ENCODE measurements at places on chromosomes 7 and 10. TPM values are rescaled to one million over a fixed set of nuclear protein-coding genes. Genes with fewer than 3 reads are reported as not detected.
A peak's percentile ranks its signal among the peaks of the same experiment; 100 is the strongest.

Gene TAS2R39
- total RNA-seq, result not detected

Gene CYP2C8
- total RNA-seq, result not detected

Gene AOC1
- total RNA-seq, result 1.8 TPM

Gene TMEM213
- total RNA-seq, result 9.8 TPM

Gene CLCN1
- total RNA-seq, result 0.34 TPM

Gene GFRA1
- total RNA-seq, result not detected

Gene C10orf95
- total RNA-seq, result 0.57 TPM

Gene GALNT11
- total RNA-seq, result 19.7 TPM

Gene CPXM2
- total RNA-seq, result not detected

DNA sequence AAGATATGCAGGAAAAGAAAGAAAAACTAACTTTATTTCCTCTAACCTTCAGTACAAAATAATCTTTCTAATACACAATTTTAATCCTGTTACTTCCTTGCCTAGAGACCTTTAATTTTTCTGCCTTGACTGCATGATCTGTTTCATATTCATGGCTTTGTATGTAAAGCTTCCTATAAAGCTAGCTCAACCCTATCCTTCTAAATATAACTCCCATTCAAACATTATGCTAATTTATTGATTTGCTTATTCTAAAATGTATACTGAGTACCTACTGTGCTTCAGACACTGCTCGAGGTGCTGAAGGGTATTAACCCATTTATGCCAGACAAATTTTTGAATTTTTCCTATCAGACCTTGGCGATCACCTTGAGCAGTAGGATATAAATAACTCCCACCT is 47.6 kb downstream of the SEMA3C start:
- no peak overlapping the region for H3K4me3 ChIP-seq
- DNase-seq, result no peak
- no peaks in the 10 kb centered on the region for H3K27me3 ChIP-seq
- H3K36me3 ChIP-seq, result no peaks in the 10 kb centered on the region
- H3K4me1 ChIP-seq, result peaks cover 21% of the 10 kb centered on the region
- peak overlapping the region; percentile 32 for H3K27ac ChIP-seq

DNA sequence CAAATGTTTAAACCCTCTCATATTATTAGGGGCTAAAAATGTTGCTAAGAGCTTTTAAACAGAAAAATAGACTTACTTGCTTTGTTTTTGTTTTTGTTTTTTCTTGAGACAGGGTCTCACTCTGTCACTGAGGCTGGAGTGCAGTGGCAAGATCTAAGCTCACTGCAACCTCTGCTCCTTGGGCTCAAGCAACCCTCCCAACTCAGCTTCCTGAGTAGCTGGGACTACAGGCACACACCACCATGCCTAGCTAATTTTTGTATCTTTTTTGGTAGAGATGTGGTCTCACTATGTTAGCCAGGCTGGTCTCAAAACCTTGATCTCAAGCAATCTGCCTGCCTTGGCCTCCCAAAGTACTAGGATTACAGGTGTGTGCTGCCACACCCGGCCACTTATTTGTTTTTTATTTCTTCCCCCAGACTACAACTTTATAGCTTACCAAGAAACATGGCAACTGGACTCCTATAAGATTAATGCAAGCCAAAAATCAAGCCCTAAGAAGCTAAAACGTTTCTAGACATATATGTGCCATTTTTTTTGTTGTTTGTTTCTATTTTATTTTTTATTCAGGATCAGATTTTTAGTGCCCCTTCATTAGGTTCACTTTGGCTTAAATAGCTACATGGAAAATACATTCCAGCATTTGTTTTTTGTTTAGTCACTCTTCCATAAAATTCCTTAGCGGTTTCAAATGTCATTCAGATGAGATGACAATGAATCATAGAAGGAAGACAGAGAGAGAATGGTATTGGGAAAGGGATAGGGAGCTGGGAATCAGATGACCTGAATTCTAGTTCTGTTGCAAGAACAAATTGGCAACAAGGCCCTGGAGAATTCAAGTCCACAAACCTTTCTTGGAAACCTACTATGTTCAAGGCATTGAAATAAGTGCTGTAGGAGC is 163.4 kb upstream of the MKLN1 start:
- H3K4me3 ChIP-seq, result no peak overlapping the region
- DNase-seq, result no peak
- no peak overlapping the region for H3K27ac ChIP-seq
- peaks cover 10% of the 10 kb centered on the region for H3K4me1 ChIP-seq

GRCh38 chr10:31645786-31646185 is 282.8 kb downstream of the ARHGAP12 start:
- no peak overlapping the region for H3K4me3 ChIP-seq
- no peak for DNase-seq
- H3K27ac ChIP-seq, result no peak overlapping the region
- no peaks in the 10 kb centered on the region for H3K36me3 ChIP-seq
- H3K4me1 ChIP-seq, result peaks cover 8% of the 10 kb centered on the region

- no peak for DNase-seq
- no peak overlapping the region for H3K27ac ChIP-seq
- H3K27me3 ChIP-seq, result no peaks in the 10 kb centered on the region
- H3K4me1 ChIP-seq, result no peaks in the 10 kb centered on the region
- no peak overlapping the region for H3K4me3 ChIP-seq
- H3K36me3 ChIP-seq, result no peaks in the 10 kb centered on the region
Measured at GRCh38 chr10:127320176-127320575, 123.8 kb upstream of the INSYN2A start.

- no peaks in the 10 kb centered on the region for H3K36me3 ChIP-seq
- peak; percentile 40 for DNase-seq
- H3K4me1 ChIP-seq, result no peaks in the 10 kb centered on the region
- no peak overlapping the region for H3K4me3 ChIP-seq
- H3K27me3 ChIP-seq, result no peaks in the 10 kb centered on the region
Measured at GRCh38 chr10:72375585-72375984, 20.9 kb upstream of the DNAJB12 start.

GRCh38 chr7:52168085-52168484 is 851.5 kb upstream of the COBL start:
- no peaks in the 10 kb centered on the region for H3K4me1 ChIP-seq
- H3K4me3 ChIP-seq, result no peak overlapping the region
- no peaks in the 10 kb centered on the region for H3K27me3 ChIP-seq
- no peak for DNase-seq
- H3K36me3 ChIP-seq, result no peaks in the 10 kb centered on the region

DNA sequence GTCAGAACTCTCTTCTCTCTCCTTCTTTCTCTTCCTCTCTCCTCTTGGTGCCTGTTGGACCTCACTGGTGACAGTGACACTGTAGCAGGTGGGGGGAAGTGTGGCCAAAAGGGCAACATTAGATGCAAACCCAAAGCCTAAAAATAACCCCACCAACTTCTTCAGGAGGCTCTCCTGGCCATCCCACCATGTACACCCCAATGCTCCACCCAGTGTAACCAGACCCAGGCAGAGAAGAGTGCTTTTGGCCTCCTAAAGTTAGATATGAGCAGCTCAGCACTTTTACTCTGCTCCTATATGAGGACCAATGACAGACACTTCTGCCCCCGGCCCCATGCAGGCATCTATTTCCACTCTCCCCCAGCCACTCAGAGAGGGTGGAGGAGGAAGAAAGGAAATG is 5.5 kb downstream of the MYOZ1 start:
- H3K4me1 ChIP-seq, result no peaks in the 10 kb centered on the region
- DNase-seq, result no peak
- H3K36me3 ChIP-seq, result no peaks in the 10 kb centered on the region

DNA sequence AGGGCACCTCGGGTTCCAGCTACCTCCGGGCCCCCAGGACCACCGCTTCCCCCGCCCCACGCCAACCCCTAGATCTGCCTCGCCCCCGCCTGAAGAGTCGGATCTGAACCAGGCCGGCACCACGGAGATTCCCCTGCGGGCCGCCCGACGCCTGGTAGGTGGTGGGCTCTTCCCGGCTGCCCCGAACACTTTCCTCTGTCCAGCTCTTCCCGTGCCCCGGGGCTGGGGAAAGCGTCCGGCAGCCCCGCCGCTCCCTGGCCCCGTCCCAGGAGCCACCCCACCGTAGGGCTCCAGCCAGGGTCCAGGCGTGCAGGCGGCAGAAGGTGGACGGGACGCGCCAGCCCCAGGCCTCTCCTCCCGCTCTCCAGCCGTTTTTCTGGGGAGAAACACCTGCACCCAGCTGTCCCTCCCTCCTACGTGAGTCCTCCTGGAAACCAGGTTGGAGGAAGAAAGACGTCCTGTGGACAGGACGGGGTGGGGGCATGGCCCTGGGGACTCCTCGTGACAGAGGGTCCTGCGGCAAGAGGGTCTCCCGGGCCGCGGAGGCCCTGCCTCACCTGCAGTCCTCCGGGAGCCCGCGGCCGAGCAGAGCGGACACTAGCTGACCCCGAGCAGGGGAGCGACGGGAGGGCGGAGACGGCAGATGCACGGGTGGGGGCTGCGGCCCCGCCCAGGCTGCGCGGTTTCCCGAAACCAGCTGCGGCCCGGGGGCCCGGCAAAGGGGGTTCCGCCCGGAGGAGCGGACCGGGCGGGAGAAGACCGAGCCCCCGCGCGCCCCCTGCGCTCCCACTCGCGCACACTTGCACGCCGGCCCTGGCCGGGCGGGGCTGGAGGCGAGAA is at the start of gene TMEM176B:
Gene TMEM176B, minus strand, starts transcription at position 624 of the 840 bp plus-strand sequence. CDS start 3,795 bp downstream, outside the sequence.
- H3K27me3 ChIP-seq, result peaks cover 59% of the 10 kb centered on the region
- DNase-seq, result peak; percentile 24
- H3K36me3 ChIP-seq, result no peaks in the 10 kb centered on the region
- H3K27ac ChIP-seq, result no peak within 1 kb of the TSS

- H3K36me3 ChIP-seq, result peaks cover 26% of the 10 kb centered on the region
- peaks cover 12% of the 10 kb centered on the region for H3K4me1 ChIP-seq
- DNase-seq, result no peak
- H3K4me3 ChIP-seq, result no peak overlapping the region
Measured at GRCh38 chr7:48112401-48113165, 23.5 kb downstream of the UPP1 start.

- no peak overlapping the region for H3K4me3 ChIP-seq
- H3K4me1 ChIP-seq, result no peaks in the 10 kb centered on the region
- H3K27me3 ChIP-seq, result peaks cover 39% of the 10 kb centered on the region
- peak; percentile 30 for DNase-seq
- no peaks in the 10 kb centered on the region for H3K36me3 ChIP-seq
Measured at GRCh38 chr7:130277763-130278643, 11.3 kb downstream of the CPA2 start.

DNA sequence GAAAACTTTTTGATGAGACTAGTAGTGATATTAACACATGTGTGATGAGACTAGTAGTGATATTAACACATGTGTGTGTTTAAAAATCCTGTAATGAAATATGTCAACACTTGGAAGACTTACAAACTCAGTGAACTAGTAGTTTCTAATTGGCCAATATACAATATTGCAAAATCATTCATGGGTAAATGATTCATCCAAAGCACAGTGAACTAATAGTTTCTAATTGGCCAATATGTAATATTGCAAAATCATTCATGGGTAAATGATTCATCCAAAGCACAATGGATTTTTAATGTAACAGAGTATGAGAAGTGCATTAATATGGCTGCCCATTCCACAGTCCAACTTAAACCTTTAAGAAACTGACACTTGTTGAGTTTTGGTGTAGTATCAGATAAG is 77.8 kb downstream of the ATAD1 start:
- no peak overlapping the region for H3K4me3 ChIP-seq
- no peak overlapping the region for H3K27ac ChIP-seq
- no peaks in the 10 kb centered on the region for H3K27me3 ChIP-seq
- DNase-seq, result no peak
- H3K36me3 ChIP-seq, result peaks cover 6% of the 10 kb centered on the region

GRCh38 chr10:12667052-12667451 is 317.7 kb downstream of the CAMK1D start:
- no peak overlapping the region for H3K27ac ChIP-seq
- no peaks in the 10 kb centered on the region for H3K36me3 ChIP-seq
- H3K4me3 ChIP-seq, result no peak overlapping the region
- DNase-seq, result no peak
- H3K4me1 ChIP-seq, result no peaks in the 10 kb centered on the region

DNA sequence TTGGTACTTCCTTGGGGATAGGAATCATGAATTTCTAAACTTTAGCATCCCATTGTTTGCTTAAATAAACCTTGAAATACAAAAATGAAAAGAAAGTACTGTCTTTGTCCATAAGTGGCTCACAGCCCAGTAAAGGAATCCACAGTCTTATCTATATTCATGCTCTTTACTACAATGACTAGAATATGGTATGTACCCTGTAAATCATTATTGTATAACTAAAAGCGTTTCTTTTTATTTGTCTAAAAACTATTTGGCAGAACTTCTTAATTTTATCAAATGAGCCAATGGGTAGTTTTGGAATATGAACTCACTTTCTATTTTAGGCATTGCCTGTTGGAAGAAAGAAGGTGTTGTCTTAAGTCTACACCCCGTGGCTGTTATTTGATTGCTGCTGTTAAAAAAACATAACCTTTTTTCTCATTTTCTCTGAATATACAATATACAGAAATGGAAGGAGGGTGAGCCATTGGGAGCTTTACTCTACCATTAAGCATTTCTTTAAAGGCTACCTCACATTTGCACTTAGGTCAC is 12.4 kb upstream of the STRIP2 start:
- peaks cover 7% of the 10 kb centered on the region for H3K4me1 ChIP-seq
- H3K27me3 ChIP-seq, result no peaks in the 10 kb centered on the region
- H3K36me3 ChIP-seq, result peaks cover 7% of the 10 kb centered on the region
- no peak for DNase-seq
- no peak overlapping the region for H3K4me3 ChIP-seq

- no peaks in the 10 kb centered on the region for H3K27me3 ChIP-seq
- peaks cover 10% of the 10 kb centered on the region for H3K4me1 ChIP-seq
- H3K36me3 ChIP-seq, result no peaks in the 10 kb centered on the region
- H3K4me3 ChIP-seq, result no peak overlapping the region
- DNase-seq, result peak; percentile 34
Measured at GRCh38 chr7:16071246-16071857, 350.0 kb downstream of the CRPPA start.

GRCh38 chr7:2496375-2496774 is 20.2 kb upstream of the GRIFIN start:
- peaks cover 100% of the 10 kb centered on the region for H3K27me3 ChIP-seq
- no peak for DNase-seq
- H3K36me3 ChIP-seq, result peaks cover 15% of the 10 kb centered on the region
- no peaks in the 10 kb centered on the region for H3K4me1 ChIP-seq
- no peak overlapping the region for H3K4me3 ChIP-seq

- H3K4me3 ChIP-seq, result no peak overlapping the region
- no peaks in the 10 kb centered on the region for H3K4me1 ChIP-seq
- H3K27me3 ChIP-seq, result peaks cover 72% of the 10 kb centered on the region
- no peak for DNase-seq
- H3K36me3 ChIP-seq, result no peaks in the 10 kb centered on the region
- H3K27ac ChIP-seq, result no peak overlapping the region
Measured at GRCh38 chr7:22016507-22016906, 70.8 kb upstream of the CDCA7L start.

DNA sequence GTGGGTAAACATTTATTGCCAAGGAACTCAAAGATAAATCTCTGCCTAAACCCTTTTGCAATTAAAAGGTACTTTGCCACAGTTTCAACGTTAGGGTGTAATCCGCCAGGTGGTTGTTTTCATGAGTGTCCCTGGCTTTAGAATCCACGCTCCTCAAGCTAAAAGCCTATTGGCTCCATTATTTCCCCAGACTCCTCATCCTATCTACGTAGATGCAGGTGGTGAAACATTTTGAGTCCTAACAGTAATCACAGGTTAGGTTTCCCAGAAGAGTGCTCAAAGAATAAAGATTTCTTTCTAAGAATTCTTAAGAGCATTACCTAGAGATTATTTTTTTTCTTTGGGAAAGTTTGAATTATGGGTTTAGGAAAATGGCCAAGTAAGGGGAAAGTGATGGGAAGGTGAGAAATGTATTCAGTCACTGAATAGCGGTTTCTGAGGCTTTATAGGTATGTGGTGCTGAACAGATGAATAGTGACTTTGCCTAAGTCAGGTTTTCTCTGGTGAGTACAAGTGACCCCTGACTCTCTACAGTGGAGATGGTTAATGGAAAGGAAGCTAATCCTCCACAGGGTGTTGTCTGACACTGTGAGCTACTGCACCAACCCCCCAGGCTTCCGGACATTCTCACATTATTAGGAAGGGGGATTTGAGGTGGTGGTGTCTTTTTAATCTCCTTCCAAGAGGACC is 60.2 kb downstream of the NRP1 start:
- H3K4me3 ChIP-seq, result peak overlapping the region; percentile 39
- no peaks in the 10 kb centered on the region for H3K27me3 ChIP-seq
- no peak for DNase-seq
- H3K36me3 ChIP-seq, result no peaks in the 10 kb centered on the region

All from Calu3 (cell line).